Central memory CD8-positive, alpha-beta T cell (primary cell): ENCODE measurements at places on chromosomes 2 and 18.

DNA sequence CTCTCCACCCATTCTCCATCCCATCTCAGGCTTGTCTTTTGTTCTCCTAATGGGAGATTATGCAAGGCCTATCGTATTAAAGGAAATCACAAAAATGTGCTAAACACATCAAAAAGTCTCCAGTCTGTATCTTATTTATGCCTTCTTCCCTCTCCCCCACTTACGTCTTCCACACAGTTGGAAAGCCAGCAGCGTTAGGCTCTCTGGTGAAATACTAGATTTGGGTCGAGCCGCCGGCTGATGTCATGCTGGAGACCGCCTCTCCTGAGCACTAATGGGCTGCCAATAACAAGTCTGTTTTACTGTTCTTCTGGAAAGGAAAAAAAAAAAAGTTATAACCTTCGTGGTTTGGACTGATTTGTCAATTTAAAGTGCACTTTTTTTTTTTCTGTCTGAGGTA is 182.7 kb upstream of the SIX2 start:
- DNase-seq = no peak

DNA sequence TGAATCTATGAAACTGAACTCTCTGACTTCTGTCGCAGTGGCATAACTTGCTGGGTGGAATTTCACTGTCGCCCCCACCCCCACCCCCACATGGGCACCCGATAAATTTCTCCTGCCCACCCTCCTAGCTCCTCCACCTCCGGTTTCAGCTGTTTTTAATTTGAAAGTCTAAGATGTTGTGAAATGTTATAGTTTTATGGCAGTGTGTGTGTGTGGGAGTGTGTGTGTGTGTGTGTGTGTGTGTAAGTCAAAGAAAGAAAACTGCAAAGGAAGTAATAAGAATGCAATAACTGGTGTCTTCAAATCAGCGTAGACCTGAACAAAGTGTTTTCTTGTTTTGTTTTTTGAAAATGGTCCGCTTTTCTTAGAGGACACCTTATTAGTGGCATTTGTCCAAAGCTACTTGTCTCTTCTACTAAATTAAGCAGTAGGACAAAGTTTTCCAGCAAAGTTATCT is 388 bp downstream of the DTNA start:
- no peak for DNase-seq

DNA sequence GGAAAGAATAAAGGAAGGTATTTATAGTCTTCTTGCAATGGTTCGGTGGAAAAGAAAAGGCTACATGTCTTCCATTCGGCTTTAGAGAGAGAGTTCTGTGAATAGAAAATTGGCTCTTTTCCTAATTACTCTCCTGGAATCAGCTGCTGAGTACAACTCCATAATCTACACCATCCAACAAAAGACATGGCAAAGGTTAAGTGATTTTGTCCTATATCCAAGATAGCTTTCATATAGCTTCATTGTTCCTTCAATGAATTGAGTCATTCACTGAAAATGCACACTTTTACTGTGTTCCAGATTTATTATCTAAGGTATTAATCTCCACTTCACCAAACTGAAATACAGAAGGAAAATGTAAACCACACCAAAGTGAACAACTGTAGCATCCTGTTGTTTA is 514.5 kb downstream of the LRRTM4 start:
- DNase-seq = no peak

DNA sequence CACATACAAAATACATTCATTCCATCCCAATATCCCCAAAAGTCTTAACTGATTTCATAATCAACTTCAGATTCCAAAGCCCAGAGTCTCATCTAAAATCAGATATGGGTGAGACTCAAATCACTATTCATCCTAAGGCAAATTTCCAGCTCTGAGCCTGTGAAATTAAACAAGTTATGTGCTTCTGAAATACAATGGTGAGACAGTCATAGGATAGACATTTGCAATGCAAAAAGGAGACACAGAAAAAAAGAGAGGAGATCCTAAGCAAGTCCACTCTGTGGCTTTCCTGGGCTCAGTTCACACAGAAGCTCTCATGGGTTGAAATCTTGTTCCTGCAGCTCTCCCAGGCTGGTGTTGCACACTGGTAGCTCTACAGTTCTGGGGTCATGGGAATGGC is 18.3 kb downstream of the ZNF892 start:
- DNase-seq = no peak

DNA sequence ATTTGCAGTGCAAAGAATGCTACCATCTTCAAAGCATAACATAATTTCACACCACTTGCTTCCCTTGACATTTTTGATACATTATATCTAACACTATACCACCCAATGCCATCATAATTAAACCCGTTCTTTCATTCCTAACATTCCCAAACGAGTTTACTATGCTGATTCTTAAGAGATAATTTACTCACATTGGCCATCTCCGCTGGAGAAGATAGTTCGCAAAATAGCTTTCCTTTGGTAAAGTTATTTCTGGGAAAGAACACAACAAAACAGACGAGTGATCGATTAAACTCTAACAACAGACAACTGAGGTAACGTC is 716 bp downstream of the MMADHC start:
- no peak for DNase-seq

DNA sequence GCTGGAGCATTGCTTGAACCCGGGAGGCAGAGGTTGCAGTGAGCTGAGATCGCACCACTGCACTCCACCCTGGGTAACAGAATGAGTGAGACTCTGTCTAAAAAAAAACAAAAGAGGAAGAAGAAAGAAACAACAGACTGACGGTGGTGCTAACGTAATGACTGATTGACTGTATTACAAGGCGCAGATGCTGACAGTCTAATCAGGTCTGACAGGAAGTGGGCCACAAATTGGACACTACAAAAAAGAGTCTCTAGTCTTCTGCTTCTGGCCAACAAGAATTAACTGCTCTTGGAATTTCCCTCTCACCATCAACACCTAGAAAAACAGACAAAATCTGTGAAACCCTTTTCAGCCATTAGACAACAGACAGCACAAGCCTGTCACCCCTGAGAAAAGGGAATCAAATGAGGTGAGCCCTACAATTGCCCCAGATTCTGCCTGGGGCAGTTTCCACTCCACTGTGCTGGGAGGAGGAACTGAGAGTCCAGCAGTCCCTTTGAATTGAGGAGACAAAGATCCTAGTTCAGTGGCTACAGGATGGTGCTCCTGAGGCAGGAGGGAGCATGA is 43.3 kb downstream of the SNED1 start:
- no peak for DNase-seq
